ENCODE measurements at places on chromosomes 16 and 17.

GRCh38 chr17:29469276-29469675, 79.1 kb downstream of the TAOK1 start:
- no peak for DNase-seq

DNA sequence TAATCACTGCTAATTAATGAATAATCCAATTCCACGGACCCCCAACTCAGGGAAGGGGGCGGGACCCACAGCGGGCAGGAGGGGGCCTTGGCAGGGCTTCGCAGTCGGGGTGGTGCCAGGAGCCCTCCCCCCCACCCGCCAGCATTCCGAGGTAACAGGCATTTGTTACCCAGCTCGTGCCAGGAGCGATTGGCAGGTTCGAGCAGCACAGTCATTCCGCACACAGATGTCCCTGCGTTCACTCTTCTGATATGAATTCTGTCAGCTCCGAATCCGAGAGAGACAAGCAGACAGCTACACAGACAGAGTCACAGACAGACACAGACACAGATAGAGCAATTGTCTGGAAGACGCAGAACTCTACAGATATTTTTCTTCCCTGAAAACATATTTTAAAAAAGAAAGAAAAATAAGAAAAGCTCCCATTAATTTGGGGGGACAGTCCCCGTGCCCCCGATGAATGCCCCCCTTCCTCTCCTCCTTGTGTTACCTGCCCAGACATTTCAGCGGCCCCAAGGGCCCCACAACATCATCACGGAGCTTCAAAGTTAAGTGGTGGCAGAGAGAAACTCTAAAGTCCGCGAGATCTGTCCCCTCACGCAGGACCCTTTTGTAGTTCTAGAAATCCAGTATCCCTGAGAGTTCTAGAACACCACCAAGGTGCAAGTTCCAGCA, 10.2 kb downstream of the NEUROD2 start:
- DNase-seq, result no peak

- DNase-seq, result no peak
These were observed 4.3 kb upstream of the HSF5 start for GRCh38 chr17:58492238-58493121.

DNA sequence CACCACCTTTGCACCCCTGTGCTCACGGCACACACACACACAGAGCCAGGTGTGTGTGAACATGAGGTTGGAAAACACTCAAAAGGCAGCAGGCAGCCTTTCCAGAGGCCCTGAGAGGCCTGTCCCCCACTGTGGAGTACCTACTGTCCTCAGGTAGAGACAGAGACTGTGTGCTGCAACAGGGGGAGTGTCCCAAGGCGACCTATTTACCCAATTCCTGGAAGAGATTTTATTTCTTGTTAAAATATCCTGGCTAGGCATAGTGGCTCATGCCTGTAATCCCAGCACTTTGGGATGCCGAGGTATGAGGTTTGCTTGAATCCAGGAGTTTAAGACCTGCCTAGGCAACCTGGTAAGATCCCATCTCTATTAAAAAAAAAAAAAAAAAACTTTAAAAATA, 108.5 kb downstream of the COPRS start:
- no peak for DNase-seq

GRCh38 chr17:78146881-78147280, 696 bp downstream of the C17orf99 start:
- DNase-seq, result no peak

- no peak for DNase-seq
These were observed 126.3 kb upstream of the IRX3 start for GRCh38 chr16:54412777-54413455.

DNA sequence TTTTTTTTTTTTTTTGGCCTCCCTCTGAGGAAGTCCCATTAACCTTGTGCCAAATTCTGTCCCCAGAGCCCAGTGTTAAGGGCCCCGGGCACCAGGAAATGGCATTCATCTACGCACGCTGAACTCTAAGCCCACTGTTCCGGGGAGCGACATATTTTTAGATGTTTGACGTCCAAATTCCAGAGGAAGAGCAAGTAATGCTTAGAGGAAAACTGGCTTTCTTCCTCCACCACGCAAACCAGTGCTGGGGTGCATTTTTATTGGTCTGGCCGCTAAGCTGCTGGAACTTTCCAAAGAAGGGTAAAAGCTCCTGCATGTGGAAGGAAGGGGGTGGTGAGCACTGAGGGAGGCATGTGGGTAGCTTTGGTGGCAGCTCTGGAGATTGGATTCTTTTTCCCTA, 8.3 kb downstream of the WFDC1 start:
- DNase-seq, result no peak

- DNase-seq, result no peak
These were observed 2.6 kb downstream of the RARA start for GRCh38 chr17:40311575-40311974.

DNA sequence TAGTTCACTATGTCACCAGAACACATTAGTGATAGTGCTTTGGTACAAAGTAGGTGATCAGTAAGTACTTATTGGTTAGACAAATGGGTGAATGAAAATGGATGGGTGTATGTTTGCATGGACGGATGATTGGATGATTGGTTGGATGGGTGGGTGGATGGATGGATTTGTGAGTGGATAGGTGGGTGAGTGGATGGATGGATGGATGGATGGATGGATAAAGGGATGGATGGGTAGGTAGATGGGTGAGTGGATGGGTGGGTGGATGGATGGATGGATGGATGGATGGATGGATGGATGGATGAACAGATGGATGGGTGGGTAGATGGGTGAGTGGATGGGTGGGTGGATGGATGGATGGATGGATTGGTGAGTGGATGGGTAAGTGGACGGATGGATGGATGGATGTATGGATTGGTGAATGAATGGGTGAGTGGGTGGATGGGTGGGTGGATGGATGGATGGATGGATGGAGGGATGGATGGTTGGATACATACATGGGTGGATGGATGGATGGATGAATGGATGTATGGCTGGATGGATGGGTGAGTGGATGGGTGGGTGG, 225.3 kb upstream of the GSE1 start:
- no peak for DNase-seq

GRCh38 chr16:15954814-15955151, 5.4 kb downstream of the ABCC1 start:
- DNase-seq, result no peak

DNA sequence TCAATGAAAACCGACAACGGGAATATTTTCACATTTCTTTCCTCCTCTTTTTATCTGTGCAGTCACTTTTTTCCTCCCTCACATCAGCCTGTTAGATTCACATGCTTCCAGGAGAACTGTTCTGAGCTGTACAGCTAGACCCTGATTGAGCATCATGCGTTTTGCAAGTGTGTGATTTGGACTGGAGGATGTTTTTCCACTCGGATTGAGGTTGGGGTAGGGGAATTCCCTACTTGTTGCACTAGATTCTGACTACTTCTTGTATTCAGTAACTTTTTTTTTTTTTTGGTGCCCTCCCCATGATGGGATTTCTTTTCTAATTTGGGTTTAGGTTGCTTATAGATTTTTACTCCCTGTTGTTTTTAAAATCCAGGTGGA, 4.8 kb downstream of the MSI2 start:
- no peak for DNase-seq

DNA sequence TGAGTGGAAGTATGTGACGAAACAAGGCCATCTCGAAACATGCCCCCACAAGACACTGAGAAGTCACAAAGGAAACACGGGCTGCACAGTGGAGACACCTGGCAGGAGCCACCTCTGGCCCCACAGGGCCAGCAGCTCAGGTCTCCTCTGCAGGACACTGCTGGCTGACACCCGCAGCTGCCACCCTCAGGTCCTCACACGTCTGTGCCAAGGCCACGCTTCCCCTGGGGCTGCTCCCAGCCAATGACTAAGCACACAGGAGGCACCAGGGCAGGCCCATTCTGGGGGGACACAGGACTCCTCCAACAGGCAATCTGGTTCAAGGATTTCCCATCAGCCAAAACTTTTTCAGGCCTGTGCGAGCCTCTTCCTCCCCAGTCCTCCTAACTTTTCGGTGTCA, 36.4 kb downstream of the MBTPS1 start:
- DNase-seq, result no peak

DNA sequence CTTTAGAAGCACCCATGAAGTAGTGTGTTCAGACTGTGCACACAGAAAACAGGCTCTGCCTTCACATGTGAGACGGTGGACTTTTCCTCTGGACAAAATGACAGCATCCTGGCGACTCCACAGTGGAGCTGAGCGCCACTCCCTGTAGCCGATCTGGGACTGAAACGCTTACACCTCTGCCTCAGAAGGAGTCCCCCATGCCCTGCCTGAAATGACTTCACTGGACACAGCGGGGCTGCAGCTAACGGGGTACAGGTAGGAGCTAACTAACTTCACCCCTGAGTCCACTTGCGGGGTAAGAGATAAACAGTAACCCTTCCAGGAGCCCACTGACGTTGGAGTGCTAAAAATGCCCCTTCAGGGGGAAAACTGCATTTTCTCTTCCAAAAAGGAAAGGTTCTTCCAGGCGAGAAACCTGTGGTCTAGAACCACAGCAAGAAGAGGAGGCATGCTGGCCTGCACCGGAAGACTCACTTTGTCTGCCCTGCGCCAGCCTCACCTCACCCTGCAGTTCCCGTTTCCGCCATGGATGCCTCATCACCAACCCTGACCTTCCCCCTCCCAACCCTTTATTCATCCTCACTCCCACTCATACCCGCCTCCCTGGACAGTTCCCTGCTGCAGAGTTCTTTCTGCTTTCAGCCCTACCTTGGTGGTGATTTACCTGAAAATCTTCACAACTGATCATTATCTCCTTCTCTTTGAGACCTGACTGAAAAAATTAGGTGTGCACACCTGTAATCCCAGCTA, 19.4 kb upstream of the ENDOV start:
- no peak for DNase-seq

All from left hindlimb (tissue), 1 donor.